ENCODE measurements at places on chromosomes 2 and 18. TPM values are rescaled to one million over a fixed set of nuclear protein-coding genes. Genes with fewer than 3 reads are reported as not detected.

DNA sequence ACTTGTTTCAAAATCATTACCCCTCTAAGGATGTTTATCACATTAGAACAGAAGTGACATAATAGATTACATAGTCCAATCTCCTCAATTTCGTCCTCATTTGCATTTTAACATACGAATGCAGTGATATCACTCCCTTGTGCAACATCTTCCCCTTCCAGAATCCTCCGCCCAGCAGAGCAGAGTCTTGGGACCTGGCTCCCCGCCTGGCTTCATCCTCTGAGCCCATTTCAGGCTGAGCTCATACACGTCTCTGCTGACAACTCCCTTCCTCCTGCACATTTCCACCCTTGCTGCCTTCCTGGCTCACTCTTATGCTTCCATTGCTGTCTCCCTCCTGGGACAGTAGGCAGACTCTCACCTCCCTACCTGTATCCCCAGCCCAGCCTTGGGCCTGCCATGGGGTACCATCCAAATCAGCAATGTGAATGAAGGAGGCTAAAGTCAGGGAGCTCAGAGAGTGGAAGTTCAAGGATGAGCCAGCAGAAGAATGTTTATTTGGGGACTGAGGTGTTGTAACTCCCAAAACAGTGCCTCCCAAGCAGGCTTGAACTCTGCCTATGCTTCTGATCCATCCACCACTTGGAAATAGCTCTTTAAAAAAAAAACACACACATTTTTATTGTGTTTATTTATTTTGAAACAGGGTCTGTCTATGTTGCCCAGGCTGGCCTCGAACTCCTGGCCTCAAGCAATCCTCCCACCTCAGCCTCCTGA is 165.2 kb downstream of the TMEM200C start:
- DNase-seq: no peak

GRCh38 chr2:170408461-170409163 is 230.7 kb downstream of the MYO3B start:
- DNase-seq: no peak

DNA sequence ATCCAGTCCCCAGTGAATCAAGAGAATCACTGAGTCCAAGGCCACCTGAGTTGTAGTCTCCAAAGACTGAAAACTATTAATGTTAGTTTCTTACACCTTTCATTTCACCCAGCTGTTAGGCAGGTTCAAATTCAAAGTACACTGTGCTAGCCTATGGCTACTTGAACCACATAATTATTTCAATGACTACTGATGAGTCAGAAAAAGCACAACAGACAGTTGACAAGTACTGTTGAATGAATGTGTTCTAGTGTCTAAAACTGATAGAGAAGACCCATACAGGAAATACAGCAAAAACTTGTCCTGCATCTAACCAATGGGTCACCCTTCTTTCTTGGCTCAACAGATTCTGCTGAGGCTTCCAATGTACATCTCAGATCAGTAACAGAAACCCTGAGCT is 160.9 kb downstream of the MYO5B start:
- no peak for DNase-seq

Gene ARHGAP25
- 0.29 TPM for polyA plus RNA-seq

Gene HMSD
- polyA plus RNA-seq: 0.19 TPM

Gene BARD1
- polyA plus RNA-seq: 3.1 TPM

GRCh38 chr2:101387151-101387834 is at the start of gene CREG2:
CREG2 (minus strand) TSS chr2:101387503; CDS start chr2:101387457, 46 bp downstream.
- peak; percentile 55 for DNase-seq

Gene GALR1
- not detected for polyA plus RNA-seq

- DNase-seq: no peak
These were observed 70.8 kb upstream of the NABP1 start for GRCh38 chr2:191607096-191607495.

DNA sequence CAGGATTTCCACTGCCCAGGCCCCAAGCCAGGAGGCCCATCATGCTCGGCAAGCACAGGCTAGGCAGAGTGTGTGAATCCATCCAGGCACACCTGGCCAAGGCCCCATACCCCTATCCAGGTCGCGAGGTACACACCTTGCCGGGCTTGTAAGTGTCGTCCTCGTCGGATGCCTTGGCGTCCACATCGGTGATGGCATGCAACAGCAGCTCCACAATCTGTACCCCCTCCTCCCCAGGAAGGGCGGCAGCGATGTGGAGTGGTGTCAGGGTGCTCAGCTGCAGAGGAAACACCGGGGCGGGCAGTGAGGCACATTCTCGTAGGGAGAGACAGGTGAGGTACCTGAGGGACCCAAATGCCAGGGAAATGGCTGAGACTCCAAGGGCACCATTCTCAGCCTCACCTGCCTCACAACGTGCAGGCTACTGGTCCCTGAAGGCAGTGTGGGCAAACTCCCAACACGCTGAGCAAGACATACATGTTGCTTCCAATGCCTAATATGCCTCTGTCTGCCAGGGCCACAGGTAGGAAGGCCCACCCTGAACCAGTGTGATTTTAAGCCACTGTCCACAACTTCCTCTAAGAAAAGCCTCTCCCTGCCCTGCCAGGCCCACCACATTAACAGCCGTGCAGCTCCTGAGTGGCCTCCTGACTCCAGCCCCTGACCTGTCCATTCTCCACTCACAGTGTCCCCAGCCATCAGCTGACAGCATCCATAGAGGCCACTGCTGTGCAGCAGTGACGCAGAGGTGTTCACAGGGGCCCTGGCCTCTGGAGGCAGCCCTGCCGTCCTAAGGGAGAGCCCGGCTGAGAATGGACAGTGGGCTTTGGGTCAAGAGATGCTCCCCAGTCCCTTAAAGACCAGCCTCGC is 44.9 kb downstream of the ANKMY1 start:
- DNase-seq: no peak

DNA sequence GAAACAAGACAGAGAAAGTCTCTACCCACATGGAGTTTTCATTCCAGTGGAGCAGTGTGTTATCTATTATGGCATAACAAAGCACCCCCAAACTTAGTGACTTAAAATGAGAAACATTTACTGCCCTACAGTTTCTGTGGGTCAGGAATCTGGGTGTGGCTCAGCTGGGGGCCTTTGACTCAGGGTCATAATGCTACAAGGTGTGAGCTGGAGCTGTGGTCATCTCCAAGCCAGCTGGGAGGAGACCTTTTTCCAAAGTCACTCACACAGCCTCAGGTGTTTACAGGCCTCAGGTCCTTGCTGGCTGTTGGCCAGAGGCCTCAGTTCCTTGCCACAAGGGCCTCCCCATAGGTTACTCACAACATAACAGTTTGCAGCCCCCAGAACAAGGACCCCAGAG is 169.2 kb downstream of the ETAA1 start:
- no peak for DNase-seq

DNA sequence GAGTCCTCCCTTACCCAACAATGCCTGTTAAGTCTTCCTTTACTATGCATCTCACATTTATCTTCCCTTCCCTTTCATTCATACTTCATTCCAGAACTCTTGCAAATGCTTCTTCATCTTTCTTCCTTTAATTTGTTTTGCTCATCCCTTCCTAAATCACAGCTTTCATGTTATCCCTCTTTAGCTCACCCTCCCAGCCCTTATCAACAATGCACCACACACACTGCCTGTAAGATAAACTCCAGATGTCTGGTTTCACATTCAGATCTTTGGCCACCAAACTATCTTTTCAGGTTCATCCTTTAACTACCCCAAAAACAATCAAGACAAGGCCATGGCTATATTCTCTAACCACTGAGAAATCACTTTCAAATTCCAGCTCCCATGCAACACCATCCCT is 3.4 kb downstream of the CCDC93 start:
- no peak for DNase-seq

Data from IMR-90 (cell line).